ENCODE measurements at places on chromosomes 3 and 15. TPM values are rescaled to one million over a fixed set of nuclear protein-coding genes. Genes with fewer than 3 reads are reported as not detected.

Gene CLRN1
- not detected for total RNA-seq

Gene MEGF11
- not detected for total RNA-seq

Gene KBTBD8
- 6.9 TPM for total RNA-seq

Gene MNS1
- total RNA-seq: 0.51 TPM

Gene CYP1A2
- total RNA-seq: not detected

Gene SLC28A1
- 0.12 TPM for total RNA-seq

Gene EAF2
- total RNA-seq: 1.6 TPM

Gene TGM4
- total RNA-seq: not detected

DNA sequence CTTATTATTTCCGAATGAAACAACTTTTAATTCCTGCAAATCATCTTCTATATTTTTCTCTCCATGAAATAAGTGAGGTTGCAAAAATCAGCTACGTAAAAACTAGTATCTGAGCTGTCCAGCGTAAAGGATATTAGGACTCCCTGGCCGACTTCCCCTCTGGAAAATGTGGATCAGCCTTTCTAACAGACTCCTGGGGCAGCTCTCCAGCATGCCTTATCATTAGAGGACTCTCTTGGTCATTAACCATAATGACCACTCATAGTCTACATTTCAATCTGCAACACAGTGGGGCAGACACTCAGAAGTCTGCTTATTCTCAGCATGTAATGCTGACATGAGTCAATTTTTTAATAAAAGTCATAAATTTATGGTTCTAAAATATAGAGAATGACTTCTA, 130.1 kb downstream of the MAGI1 start:
- no peak for DNase-seq
- H3K4me3 ChIP-seq: no peak overlapping the region
- no peaks in the 10 kb centered on the region for H3K27me3 ChIP-seq
- H3K36me3 ChIP-seq: no peaks in the 10 kb centered on the region

- H3K4me1 ChIP-seq: peaks cover 31% of the 10 kb centered on the region
- H3K36me3 ChIP-seq: no peaks in the 10 kb centered on the region
- H3K27me3 ChIP-seq: no peaks in the 10 kb centered on the region
- H3K27ac ChIP-seq: no peak overlapping the region
These were observed 197.6 kb downstream of the PDZRN3 start for GRCh38 chr3:73427048-73427706.

GRCh38 chr3:131612745-131613144, 110.0 kb upstream of the MRPL3 start:
- no peaks in the 10 kb centered on the region for H3K36me3 ChIP-seq
- H3K27me3 ChIP-seq: no peaks in the 10 kb centered on the region
- no peak for DNase-seq
- no peak overlapping the region for H3K4me3 ChIP-seq
- H3K27ac ChIP-seq: no peak overlapping the region
- no peaks in the 10 kb centered on the region for H3K4me1 ChIP-seq

GRCh38 chr3:188631291-188632010, 477.5 kb downstream of the LPP start:
- no peaks in the 10 kb centered on the region for H3K36me3 ChIP-seq
- DNase-seq: no peak
- H3K27me3 ChIP-seq: no peaks in the 10 kb centered on the region
- H3K27ac ChIP-seq: no peak overlapping the region
- no peak overlapping the region for H3K4me3 ChIP-seq

DNA sequence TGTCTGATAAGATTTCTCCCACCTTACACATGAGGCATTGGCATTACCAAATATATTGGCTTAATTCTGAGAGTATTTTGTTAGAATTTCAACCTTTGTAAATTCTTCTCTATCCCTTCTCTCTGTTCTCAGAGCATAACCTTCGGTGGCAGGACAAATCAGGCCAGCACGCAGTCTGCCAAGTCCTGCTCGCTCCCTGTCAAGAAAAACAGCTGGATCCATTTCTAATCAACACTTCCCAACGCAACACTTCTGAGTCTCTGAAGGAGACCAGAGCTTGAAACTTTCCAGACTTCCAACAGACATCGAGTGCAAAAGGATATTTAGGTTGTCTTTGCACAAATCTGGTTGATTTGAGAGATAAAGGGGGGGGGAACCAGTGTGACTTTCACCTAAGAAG, 125.7 kb downstream of the SV2B start:
- H3K4me3 ChIP-seq: no peak overlapping the region
- no peaks in the 10 kb centered on the region for H3K4me1 ChIP-seq
- H3K36me3 ChIP-seq: no peaks in the 10 kb centered on the region
- DNase-seq: no peak
- H3K27me3 ChIP-seq: no peaks in the 10 kb centered on the region

GRCh38 chr3:159846255-159846654, 142.4 kb upstream of the IL12A start:
- no peak overlapping the region for H3K27ac ChIP-seq
- H3K4me1 ChIP-seq: peaks cover 46% of the 10 kb centered on the region
- no peak for DNase-seq
- no peak overlapping the region for H3K4me3 ChIP-seq
- H3K27me3 ChIP-seq: no peaks in the 10 kb centered on the region
- H3K36me3 ChIP-seq: no peaks in the 10 kb centered on the region

- peak within 1 kb of the TSS; percentile 68 for H3K4me3 ChIP-seq
- H3K4me1 ChIP-seq: no peaks in the 10 kb centered on the region
- no peak for DNase-seq
- H3K36me3 ChIP-seq: no peaks in the 10 kb centered on the region
- no peaks in the 10 kb centered on the region for H3K27me3 ChIP-seq
These were observed at the start of gene CACNA2D3 for GRCh38 chr3:54122324-54123002. CACNA2D3 (plus strand) TSS chr3:54122552.

DNA sequence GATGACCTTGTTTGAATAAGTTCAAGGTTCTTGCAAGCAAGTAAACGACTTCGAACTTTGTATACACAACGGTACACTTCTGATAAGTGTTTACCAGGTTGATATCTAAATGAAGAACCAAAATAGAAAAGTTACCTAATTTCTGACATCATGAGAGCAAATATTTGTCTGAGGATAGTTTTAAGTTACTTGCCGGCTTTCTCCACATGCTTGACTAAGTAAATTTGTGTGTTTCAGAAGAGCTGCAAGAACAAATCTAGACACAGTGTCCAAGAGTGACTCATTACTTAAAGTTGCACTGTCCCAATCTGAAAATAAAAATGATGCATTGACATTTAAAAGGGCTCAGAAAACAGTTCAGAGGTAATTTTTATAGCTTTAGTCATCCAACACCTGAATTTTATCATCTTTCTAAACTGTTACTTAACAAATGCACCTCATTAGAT, 115.1 kb downstream of the HERC1 start:
- no peak for DNase-seq
- no peak overlapping the region for H3K4me3 ChIP-seq
- no peak overlapping the region for H3K27ac ChIP-seq
- H3K36me3 ChIP-seq: peaks cover 12% of the 10 kb centered on the region

- H3K4me1 ChIP-seq: no peaks in the 10 kb centered on the region
- no peak overlapping the region for H3K4me3 ChIP-seq
- no peaks in the 10 kb centered on the region for H3K36me3 ChIP-seq
- H3K27me3 ChIP-seq: no peaks in the 10 kb centered on the region
- no peak overlapping the region for H3K27ac ChIP-seq
These were observed 236.8 kb upstream of the TBC1D5 start for GRCh38 chr3:17979252-17979651.

GRCh38 chr3:32460031-32460749, 42.5 kb downstream of the CMTM6 start:
- no peaks in the 10 kb centered on the region for H3K27me3 ChIP-seq
- DNase-seq: peak; percentile 34
- H3K4me3 ChIP-seq: no peak overlapping the region
- no peaks in the 10 kb centered on the region for H3K4me1 ChIP-seq
- no peak overlapping the region for H3K27ac ChIP-seq
- H3K36me3 ChIP-seq: no peaks in the 10 kb centered on the region

DNA sequence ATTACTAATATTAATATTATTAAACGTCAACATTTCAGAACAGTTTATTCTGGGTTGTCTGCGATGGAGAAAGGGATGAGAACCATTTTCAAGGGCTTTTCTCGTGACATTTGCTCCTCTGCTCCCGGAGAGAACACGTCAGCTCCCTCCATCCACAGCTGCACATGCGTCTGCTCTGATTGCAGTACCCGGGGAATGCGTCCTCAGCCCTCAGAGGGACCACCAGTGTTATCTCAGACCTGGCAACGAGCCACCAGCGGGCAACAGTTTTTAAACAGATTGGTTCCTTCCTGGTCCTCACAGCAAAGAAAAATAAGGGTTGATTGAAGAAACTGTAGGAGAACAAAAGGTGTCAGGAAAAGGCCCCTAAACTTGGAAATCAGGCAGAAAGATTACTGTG, 202.2 kb upstream of the ADAMTS9 start:
- H3K36me3 ChIP-seq: no peaks in the 10 kb centered on the region
- H3K4me3 ChIP-seq: no peak overlapping the region
- no peaks in the 10 kb centered on the region for H3K27me3 ChIP-seq
- H3K4me1 ChIP-seq: peaks cover 29% of the 10 kb centered on the region

GRCh38 chr15:51623386-51623938, 891 bp upstream of the DMXL2 start:
- H3K27me3 ChIP-seq: no peaks in the 10 kb centered on the region
- no peaks in the 10 kb centered on the region for H3K36me3 ChIP-seq
- DNase-seq: no peak
- peak overlapping the region; percentile 73 for H3K4me3 ChIP-seq

All from right atrium auricular region (tissue), 2 donors.